ELR (cell line): ENCODE measurements at places on chromosomes 6 and 20.

DNA sequence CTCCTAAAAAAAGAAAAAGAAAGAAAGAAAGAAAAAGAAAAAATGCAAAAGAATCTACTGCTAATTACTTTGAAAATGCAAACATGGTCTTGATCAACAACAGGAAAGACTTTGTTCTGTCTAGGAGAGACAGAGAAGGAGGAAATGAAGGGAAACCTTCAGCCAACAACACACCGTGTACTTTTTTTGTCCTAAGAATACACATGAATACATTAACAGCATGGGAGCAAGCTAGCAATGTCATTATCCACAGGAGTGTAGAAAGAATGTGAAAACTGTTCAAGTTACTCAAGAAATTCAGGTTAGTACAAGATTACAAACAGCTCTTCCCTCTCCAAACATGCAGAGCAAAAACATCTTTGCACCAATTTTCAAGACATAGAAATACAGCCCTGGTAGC is 326.3 kb downstream of the UBE3D start:
- DNase-seq: no peak

- no peak for DNase-seq
Measured at GRCh38 chr6:16204653-16205376, 33.6 kb upstream of the GMPR start.

- DNase-seq: peak; percentile 11
Measured at GRCh38 chr6:142679907-142680700, 264.9 kb downstream of the HIVEP2 start.

DNA sequence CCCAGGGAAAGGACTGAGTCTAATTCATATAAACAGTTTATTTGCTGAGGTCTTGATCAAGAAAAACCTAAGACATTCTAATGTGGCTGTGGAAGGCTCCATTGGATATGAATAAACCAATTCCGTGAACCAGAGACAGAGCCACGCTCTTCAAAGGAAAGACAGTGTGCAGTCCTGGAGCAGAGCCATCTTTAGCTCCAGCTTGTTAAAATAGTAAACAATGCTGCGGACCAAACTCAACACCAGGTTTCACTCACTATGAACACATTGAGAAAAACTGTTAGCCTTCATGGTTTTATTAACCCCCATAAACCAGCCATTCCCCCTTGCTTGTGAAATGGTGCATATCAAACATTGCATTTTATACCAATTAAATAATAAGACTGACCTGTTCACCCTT is 61.9 kb downstream of the COL9A1 start:
- DNase-seq: no peak

DNA sequence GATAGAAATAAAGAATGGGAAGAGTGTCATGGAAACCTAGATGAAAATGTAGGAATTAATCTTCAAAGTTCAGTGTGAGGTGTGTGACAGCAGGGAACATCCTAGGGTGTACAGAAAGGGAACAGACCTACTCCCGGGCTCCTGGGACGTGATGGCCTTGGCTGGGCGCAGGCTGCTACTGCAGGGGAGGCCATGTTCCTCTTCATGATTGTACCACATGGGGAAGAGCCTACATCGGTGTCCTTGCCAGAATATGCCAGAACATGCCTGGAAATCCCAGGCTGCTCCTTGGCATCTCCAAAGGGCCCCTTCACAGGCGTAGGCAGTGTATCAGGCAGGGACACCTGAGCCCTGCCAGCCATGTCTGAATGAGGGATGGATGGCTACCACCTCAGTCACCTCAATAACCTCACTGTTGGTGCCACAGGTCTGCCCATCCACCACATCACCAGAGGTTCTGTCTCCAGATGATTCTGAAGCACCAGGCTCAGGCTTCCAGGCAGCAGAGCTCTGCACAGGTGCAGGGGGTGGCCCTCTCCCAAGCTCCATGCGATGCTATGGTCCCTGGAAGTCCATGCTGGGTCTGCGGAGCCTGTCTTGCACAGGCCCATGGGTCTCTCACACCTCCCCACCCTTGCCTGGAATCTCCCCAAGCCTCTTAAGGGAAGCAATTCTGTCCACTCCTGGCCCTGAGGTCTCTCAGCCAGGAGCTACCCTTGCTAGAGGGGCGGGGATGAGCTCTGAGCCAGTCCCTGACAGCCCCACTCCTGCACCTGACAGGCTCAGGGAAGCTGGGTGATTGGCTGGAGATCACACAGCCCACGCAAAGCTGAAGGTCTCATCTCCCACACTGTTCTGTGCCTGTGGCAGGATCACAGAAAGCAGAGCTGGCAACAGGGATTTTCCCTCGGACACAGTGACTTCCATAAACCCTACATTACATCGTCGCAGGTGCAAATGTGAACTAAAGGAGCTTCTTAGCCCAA is 20.2 kb downstream of the RAMACL start:
- no peak for DNase-seq

DNA sequence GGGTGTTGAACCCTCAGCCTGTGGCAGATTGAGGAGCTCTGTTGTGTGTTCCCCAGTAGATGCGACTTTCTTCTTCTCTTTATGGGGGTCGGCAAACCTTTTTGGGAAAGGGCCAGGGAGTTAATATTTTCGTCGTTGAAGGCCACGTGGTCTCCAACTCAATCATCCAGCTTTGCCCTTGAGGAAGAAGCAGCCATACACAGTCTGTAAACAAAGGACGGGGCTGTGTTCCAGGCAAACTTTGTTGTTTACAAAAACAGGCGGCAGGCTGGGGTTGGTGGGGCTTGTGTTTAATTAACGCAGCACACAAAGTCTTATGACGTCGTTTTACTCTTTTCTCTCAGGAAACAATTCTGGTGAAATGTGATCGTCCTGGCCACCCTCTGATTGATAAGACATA is 20.2 kb downstream of the KIF25 start:
- DNase-seq: no peak

GRCh38 chr6:158496700-158497099 is 63.2 kb upstream of the TMEM181 start:
- DNase-seq: no peak

DNA sequence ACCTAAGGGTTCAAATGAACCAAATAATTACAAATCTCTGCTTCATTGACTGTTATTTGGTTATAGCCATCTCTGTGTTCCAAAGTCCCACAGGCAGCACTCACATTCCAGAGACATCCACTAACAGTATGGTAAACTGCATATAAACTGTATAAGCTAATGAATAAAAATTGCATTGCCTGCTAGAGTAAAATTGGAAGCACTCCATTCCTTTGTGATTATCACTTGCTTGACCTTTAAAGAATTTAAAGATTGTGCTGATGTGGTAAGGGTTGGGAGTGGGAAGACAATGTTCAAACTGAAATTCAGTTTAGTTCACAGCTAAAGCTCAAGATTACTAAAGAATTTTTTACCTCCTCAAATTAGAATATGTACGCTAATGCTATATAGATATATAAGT is 31.0 kb upstream of the OSTM1 start:
- no peak for DNase-seq

GRCh38 chr20:47274401-47275108 is 81.9 kb downstream of the ZMYND8 start:
- DNase-seq: peak; percentile 98

DNA sequence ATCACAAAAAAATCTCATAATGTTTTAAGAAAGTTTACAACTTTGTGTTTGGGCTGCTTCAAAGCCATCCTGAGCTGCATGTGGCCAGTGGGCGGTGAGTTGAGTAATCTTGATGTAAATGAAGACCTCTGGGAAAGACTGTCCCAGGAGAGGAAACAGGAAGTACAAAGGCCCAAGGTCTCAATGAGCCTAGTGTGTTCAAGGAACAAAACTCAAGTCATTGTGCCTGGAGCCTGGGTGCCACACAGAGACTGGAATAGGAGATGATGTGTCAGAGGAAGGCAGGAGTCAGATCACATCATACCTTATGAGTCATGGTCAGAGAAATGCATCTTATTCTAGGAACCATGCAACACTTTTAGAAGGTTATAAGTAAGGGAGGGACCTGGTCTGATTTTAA is 51.5 kb downstream of the COL19A1 start:
- peak; percentile 94 for DNase-seq

- DNase-seq: peak; percentile 84
Measured at GRCh38 chr6:105748737-105749161, 337.4 kb upstream of the PRDM1 start.

GRCh38 chr6:28982476-28983266 is 22.4 kb downstream of the ZNF311 start:
- peak; percentile 79 for DNase-seq

DNA sequence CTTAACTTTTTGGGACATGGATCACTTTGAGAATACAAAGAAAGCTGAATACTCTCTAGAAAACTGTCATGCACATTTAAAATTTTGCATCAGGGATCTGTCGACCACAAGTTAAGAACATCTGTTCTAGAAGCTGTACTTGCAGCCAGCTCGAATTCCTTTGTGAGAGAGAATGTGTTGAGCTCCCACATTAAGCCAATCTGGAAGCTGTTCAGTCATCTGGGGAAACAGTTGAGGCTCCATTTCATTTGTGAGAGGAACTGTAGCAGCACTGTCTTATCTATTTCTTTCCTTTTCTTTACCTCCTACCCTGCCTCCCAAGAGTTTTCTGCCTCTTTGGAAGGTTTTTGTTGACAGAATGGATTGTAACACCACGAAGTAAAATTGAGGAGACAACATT is 50.8 kb downstream of the KAT14 start:
- DNase-seq: no peak

- no peak for DNase-seq
Measured at GRCh38 chr6:163329991-163330390, 84.5 kb upstream of the QKI start.

GRCh38 chr20:19699180-19699971 is 58.7 kb upstream of the RIN2 start:
- DNase-seq: peak; percentile 91

DNA sequence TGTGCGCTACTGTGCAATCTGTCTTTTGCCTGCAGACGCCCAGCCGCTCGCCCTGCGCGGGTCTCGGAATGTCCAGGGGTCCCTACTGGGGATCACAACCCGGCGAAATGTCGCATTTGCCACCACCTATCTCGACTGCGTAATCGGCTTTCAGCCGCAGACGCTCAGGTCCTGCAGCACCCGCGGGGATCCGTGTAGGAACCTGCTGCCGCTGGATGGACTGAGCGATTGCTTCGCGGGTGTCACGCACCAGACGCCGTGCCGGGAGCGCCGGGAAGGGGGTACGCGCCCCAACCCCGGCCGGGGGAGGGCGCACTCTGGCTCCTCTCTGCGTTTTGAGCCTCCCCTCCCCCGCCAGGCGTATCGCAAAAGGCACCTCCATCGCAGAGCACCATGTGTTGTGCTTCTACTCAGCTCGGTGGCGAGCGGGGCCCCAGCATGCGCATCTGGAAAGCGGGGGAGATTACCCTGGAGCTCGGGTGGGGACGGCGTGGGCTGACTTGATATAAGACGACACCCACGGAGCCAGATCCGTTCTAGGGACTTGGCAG is 747 bp upstream of the PTPRA start:
- DNase-seq: peak; percentile 75

DNA sequence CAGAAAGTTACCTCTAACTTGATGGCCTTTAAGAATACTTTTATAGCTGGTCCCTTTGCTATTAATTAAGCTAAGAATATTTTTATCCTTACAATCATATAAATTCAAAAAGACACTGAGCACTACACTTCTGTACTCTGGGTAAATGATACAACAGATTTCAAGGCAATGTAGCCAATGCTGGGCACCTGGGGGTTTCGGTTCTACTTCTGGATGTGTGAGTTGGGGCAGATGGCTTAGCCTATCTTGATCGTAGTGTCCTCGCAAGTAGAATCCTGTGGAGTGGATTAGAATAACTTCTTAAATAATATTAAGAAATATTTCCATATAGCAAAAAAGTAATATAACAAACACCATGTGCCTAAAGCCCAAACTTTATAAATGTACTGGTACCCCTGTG is 96.9 kb upstream of the NT5E start:
- DNase-seq: no peak

DNA sequence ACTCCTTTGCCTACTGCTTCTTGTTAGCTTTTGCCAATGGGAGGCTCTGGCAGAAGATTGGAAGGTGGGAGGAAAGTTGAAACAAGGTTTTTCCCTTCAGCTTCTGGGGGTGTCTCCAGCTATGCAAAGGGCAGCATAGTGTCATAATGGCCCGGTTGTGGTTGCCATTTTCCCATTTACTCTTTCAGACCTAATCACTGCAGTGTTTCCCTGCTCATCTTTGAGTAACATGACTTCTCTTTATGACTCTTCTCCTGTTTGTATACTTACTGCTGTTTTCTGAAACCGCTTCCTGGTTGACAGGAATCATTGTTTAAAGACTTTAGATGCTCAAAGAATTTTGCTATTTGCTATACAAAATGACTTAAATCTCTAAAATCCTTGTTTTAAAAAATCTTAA is 19.9 kb downstream of the NRN1 start:
- no peak for DNase-seq

- DNase-seq: no peak
Measured at GRCh38 chr6:33610779-33611732, 10.1 kb upstream of the ITPR3 start.

DNA sequence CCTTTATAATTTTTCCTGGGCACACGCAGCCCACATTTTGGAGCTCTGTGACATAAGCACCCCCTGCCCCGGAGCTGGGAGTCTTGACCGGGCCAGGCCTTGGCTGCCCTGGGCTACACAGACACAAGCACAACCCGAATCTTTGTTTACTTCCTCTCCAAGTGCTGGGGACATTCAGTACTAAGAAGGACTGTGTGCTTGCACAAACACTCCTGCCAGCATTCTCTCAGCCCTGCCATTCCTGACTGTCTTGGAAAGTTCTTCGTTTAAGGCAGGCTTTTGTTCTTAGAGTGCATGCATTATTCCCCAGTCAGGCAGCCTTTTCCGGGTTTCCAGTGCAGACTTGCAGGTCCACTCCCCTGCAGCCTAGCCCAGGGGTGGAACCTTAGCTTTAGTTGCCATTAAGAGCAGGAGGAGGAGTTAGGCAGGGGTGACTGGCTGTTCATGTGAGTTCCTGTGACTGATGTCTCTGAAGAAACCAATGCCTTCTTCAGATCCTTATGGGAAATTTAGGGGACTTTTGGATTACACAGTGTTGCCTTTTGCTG is 28.6 kb downstream of the FOXO3 start:
- DNase-seq: peak; percentile 68

DNA sequence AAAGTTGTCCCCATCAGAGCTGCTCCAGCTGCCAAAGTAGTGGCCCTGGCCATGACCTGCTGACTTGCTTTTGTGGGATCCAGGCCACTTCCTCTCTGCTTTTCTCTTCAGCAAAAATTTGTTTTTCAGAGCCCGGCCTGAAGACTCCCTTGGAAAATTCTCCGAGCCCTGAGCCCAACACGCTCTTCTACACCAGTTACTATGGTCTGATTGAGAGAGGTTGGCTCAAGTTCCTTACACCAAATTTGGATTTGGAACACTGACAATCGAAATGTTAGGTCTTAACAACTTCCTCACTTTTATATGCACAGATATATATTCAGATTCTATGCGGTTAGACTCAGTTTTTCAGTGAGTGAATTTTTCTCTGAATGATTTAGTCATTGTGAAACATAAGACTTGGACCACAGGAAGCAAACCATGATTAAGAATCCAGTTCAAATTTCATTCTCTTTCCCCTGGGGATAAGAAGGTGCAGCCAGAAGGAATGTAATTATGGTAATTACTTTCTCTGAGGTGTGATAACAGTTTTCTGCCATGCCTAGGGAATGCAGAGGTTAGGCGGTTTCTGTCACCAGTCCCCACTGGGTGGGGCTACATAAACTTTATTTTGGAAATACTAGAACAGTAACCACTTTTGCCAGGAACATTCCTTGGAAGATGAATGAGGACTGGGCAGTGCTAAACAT is 365.2 kb downstream of the SYNE1 start:
- DNase-seq: peak; percentile 14
